ENCODE measurements at places on chromosomes 11 and 22. TPM values are rescaled to one million over a fixed set of nuclear protein-coding genes. Genes with fewer than 3 reads are reported as not detected.

CEP126 gene
- total RNA-seq: 1.6 TPM

MED15 gene
- 106 TPM for total RNA-seq

APOL6 gene
- 27.5 TPM for total RNA-seq

GRIA4 gene
- total RNA-seq: not detected

LSP1 gene
- total RNA-seq: 226 TPM

ANKK1 gene
- total RNA-seq: 0.57 TPM

CCND1 gene
- total RNA-seq: 3.8 TPM

OR5A1 gene
- not detected for total RNA-seq

OSBP gene
- 37.8 TPM for total RNA-seq

NLRX1 gene
- 16.7 TPM for total RNA-seq

ROBO4 gene
- not detected for total RNA-seq

WBP2NL gene
- total RNA-seq: 0.66 TPM

OR5P2 gene
- total RNA-seq: not detected

ADM2 gene
- 3.5 TPM for total RNA-seq

CCDC116 gene
- 0.48 TPM for total RNA-seq

TMEM132A gene
- total RNA-seq: 0.73 TPM

CASP4 gene
- 41.9 TPM for total RNA-seq

GTSE1 gene
- 30.9 TPM for total RNA-seq

GPR83 gene
- 0.11 TPM for total RNA-seq

MYO18B gene
- 0.84 TPM for total RNA-seq

C11orf16 gene
- not detected for total RNA-seq

KIF18A gene
- 10.9 TPM for total RNA-seq

TSSC4 gene
- 84.1 TPM for total RNA-seq

TTC9C gene
- total RNA-seq: 37.2 TPM

IGSF22 gene
- 0.20 TPM for total RNA-seq

RAB30 gene
- 17.1 TPM for total RNA-seq

KRTAP5-1 gene
- not detected for total RNA-seq

OR4A16 gene
- total RNA-seq: not detected

HOATZ gene
- total RNA-seq: not detected

KCNE3 gene
- not detected for total RNA-seq

SLC29A2 gene
- 7.9 TPM for total RNA-seq

PVALB gene
- not detected for total RNA-seq

BIK gene
- 4.0 TPM for total RNA-seq

MMP11 gene
- total RNA-seq: 0.90 TPM

SERPING1 gene
- not detected for total RNA-seq

YIF1A gene
- total RNA-seq: 96.5 TPM

APLNR gene
- total RNA-seq: not detected

KDM4F gene
- not detected for total RNA-seq

PHRF1 gene
- total RNA-seq: 47.3 TPM

HYOU1 gene
- 181 TPM for total RNA-seq

AGBL2 gene
- total RNA-seq: 2.9 TPM

PRRG4 gene
- total RNA-seq: 0.51 TPM

MRGPRX3 gene
- total RNA-seq: not detected

ASPHD2 gene
- total RNA-seq: 13.1 TPM

NAALADL1 gene
- total RNA-seq: 10.8 TPM

AIFM3 gene
- total RNA-seq: 0.33 TPM

DGAT2 gene
- total RNA-seq: 5.6 TPM

CALCB gene
- 0.47 TPM for total RNA-seq

LRRC32 gene
- total RNA-seq: 2.8 TPM

PANX2 gene
- total RNA-seq: 1.8 TPM

RAG2 gene
- total RNA-seq: not detected

TMPRSS4 gene
- not detected for total RNA-seq

RASSF10 gene
- total RNA-seq: not detected

Data from CD8-positive, alpha-beta memory T cell (primary cell).